ENCODE measurements at places on chromosomes 13 and 19.

GRCh38 chr13:31522396-31522795 lies 216.9 kb upstream of the RXFP2 start:
- DNase-seq = no peak

GRCh38 chr13:107649079-107649478 lies 566.3 kb downstream of the LIG4 start:
- no peak for DNase-seq

DNA sequence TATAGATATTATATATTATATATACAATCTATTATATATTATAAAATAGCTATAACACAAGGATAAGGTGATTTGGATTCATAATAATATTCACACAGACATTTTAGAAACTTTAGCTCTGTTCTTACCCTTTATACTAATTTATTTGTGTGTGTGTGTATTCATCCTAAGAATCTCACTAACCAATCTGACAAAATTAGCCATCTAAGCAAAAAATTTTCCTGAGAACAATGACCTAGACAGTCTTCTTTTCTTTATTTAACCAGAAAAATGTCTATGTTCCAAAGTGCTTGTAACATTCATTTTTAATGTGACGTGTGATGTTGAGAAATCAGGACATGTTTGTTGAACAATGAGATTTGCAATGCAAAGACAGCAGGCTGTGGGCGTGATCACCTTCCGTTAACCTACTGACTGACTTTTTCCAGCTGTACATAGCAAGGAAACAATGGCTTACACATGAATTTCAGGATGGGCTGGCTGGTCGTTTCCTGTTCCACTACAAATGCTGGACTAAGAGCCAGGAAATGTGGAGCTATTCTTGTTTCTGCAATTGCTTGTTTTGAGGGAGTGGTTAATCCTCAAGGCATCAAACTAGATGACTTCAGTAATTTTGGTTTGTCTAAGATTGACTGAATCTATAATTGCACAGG lies 634.6 kb upstream of the ARGLU1 start:
- DNase-seq = no peak

- DNase-seq = no peak
These were observed 61.2 kb downstream of the ZAR1L start for GRCh38 chr13:32253911-32254399.

DNA sequence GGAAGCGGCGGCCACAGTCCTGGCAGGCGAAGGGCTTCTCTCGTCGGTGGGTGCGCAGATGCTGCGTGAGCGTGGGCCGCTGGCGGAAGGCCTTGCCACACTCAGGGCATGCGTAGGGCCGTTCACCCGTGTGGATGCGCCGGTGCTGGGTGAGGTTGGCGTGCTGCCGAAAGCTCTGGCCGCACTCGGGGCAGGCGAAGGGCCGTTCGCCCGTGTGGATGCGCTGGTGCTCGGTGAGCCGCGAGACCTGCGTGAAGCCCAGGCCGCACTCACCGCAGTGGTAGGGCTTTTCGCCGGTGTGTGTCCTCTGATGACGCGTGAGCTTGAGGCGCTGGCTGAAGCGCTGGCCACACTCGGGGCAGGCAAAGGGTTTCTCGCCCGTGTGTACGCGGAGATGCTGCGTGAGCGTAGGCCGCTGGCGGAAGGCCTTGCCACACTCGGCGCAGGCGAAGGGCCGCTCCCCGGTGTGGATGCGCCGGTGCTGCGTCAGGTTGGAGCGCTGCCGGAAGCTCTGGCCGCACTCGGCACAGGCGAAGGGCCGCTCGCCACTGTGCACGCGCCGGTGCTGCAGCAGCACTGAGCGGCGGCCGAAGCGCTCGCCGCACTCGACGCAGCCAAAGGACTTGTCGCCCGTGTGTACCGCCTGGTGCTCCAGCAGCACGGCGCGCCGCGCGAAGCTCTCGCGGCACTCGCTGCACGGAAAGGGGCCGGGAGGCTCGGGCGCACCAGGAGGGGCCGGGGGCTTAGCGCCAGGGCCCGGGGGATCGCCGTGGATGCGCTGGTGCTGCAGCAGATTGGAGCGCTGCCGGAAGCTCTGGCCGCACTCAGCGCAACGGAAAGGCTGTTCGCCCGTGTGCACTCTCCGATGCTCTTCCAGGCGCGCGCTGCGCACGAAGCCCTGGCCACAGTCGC lies 4.0 kb upstream of the UBE2M start:
- no peak for DNase-seq

DNA sequence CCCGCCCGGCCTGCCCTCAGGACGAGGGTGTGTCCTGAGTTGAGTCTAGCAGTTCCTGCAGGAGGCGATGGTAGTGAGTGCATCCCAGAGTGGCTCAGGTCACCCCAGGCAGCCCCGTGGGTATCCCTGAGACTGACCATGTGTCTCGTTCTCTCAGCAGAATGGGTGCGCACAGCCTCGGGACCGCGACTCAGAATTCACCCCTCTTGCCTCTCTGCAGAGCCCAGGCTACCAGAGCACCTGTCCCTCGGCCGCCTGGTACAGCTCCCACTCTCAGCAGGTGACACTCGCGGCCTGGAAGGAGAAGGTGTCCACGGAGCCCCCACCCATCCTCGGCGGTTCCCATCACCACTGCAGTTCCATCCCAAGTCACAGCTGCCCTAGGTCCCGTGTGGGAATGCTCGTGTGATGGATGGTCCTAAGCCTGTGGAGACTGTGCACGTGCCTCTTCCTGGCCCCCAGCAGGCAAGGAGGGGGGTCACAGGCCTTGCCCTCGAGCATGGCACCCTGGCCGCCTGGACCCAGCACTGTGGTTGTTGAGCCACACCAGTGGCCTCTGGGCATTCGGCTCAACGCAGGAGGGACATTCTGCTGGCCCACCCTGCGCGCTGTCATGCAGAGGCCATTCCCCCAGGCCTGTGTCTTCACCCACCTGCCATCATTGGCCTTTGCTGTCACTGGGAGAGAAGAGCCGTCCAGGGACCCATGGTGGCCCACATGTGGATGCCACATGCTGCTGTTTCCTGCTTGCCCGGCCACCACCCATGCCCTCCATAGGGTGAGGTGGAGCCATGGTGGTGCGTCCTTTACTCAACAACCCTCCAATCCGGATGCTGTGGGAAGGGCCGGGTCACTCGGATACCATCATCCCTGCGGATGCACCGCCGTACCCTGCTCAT lies 87.1 kb upstream of the MCF2L start:
- DNase-seq = no peak

GRCh38 chr19:46021531-46022041 lies 1.3 kb downstream of the PGLYRP1 start:
- DNase-seq = no peak

- DNase-seq = no peak
These were observed 52.2 kb downstream of the AP1M1 start for GRCh38 chr19:16249826-16250404.

- no peak for DNase-seq
These were observed 541.4 kb upstream of the ATXN8OS start for GRCh38 chr13:69566104-69566716.

Data from CD14-positive monocyte (primary cell).